ENCODE measurements at places on chromosomes 12 and 14. TPM values are rescaled to one million over a fixed set of nuclear protein-coding genes. Genes with fewer than 3 reads are reported as not detected.

- DNase-seq = peak; percentile 47
Measured at GRCh38 chr12:102504280-102504679, 23.9 kb upstream of the IGF1 start.

TMEM260 gene
- 7.5 TPM for polyA plus RNA-seq

DNA sequence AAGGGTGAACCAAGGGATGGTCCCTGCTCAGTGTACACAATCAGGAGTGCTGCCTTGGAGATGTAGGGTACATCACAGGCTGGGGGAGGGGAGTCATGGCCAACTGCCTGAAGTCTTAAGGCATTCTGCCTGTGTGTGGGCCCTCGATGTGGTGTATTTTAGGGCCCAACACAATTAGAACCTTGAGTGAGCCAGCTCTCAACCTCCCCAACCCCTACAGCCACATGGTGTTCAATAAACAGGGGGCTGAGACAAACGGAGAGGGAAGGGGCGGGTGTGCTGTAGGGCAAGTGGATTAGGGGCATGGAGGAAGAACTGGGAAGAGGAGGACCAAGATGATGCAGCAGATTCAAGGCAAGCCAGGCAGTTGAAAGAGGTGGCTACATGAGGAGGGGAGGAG is 8.6 kb upstream of the CHD4 start:
- peak; percentile 3 for DNase-seq

- peak; percentile 59 for DNase-seq
Measured at GRCh38 chr12:6788972-6789924, at the start of gene CD4. Gene CD4 (plus strand): TSS chr12:6789528. CDS start chr12:6800139, 10,611 bp downstream.

CATSPERB gene
- not detected for polyA plus RNA-seq

SMIM41 gene
- not detected for polyA plus RNA-seq

DNA sequence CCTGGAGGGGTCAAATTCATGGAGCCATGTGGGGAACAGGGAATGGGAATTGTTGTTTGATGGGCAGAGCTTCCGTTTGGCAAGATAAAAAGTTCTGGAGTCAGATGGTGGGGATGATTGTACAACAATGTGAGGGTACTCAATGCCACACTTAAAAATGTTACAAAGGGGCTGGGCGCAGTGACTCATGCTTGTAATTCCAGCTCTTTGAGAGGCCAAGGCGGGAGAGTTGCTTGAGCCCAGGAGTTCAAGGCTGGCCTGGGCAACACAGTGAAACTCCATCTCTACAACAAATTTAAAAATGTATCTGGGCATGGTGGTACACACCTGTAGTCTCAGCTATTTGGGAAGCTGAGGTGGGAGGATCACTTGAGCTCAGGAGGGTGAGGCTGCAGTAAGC is 66.0 kb upstream of the DIO3 start:
- DNase-seq = no peak

- DNase-seq = peak; percentile 3
Measured at GRCh38 chr12:104219361-104219892, 3.8 kb downstream of the TXNRD1 start.

DNA sequence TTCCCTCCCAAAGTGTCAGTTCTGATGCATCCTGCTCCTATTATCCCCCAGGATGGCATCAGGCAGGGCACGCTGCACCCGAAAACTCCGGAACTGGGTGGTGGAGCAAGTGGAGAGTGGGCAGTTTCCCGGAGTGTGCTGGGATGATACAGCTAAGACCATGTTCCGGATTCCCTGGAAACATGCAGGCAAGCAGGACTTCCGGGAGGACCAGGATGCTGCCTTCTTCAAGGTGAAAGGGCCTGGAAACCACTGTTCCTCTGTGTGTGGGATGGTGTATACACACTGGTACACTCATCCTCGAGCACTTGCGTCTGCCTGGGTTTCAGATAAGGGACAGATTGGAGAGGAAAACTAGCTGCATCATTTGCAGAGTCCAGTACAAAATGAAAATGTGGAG is 1.0 kb downstream of the IRF9 start:
- DNase-seq = no peak

DNA sequence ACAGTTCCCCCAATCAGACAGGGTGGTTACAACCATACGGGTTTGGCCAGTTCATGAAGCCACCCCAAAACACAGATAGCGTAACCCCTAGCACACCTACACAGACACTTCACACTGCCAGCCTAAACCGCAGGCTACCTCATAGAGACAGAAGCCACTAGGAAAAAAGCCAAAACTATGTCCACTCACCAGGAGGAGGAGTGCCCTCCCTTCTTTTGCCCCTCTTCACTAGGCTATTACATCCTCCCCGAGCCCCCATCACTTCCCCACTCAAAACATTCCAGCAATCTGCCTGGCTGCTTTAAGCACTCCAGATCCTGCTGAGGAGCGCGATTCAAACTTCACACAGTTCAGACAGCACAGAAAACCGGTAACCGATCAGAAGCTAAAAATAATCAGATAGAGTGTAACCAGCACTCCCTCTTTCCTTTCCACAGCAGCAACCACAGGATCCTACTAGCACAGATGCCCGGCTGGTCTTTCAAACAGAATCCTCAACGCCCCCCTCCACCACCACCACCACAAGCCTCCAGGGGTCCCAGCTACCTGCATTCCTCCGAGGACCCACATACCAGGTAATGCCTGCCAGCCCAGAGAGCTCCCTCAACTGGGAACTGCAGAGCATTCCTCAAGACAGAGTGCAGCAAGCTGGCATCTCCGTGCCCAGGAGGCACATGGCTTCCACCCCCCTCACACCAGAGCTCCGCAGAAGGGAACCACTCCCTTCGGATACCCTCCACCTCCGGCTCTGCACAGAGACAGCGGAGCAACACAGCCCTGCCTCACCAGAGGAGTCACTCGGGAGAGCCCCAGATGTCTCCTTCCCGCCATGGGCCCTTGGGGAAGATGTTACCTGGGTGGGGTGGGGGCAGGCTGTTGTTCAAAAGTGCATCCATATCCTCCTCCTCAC is 1.5 kb downstream of the CHD4 start:
- no peak for DNase-seq

DNA sequence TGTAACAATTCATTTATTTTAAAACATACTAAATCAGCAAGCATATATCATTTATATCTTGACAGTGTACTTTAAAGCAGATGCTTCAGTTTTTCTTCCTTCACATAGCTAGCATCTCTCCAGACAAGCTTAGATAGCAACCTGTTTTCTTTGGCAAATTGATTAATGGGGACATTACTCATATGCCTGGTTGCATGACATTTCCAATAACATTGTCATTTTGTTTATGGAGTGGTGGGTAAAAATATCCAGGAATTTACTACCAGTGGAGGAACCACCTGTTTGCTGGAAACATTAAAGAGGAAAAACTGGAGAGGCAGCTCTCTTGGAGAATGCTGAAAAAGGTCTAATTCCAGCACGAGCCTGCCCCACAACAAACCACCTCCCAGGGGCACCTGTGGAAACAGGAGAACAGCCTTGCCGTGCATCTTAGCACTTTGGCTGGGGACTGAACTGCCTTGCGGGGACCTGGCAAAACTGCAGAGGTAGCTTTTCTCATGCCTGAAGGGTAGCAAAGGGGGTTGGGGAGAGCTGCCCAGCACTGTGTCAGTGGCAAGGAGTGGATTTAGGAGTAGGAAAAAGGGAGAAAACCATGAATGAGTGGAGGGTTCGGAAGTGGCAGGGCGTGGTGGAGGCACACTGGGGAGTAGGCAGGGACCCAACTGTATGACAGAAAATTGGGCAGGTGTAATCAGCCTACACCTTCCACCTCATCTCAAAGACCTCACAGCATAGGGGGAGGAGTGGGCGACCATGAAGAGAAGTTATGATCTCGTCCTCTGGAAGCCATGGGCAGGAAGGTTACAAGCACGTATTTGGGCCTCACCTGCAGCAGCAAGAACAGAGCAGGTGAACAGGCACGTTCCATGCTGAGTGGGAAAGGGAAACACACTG is 11.7 kb upstream of the CREBL2 start:
- no peak for DNase-seq

GRCh38 chr12:91680864-91681263 is 464.8 kb downstream of the BTG1 start:
- no peak for DNase-seq

GRCh38 chr14:37641117-37641516 is 45.7 kb downstream of the TTC6 start:
- DNase-seq = no peak

SERPINA9 gene
- polyA plus RNA-seq = not detected

DIP2B gene
- polyA plus RNA-seq = 6.5 TPM

DNA sequence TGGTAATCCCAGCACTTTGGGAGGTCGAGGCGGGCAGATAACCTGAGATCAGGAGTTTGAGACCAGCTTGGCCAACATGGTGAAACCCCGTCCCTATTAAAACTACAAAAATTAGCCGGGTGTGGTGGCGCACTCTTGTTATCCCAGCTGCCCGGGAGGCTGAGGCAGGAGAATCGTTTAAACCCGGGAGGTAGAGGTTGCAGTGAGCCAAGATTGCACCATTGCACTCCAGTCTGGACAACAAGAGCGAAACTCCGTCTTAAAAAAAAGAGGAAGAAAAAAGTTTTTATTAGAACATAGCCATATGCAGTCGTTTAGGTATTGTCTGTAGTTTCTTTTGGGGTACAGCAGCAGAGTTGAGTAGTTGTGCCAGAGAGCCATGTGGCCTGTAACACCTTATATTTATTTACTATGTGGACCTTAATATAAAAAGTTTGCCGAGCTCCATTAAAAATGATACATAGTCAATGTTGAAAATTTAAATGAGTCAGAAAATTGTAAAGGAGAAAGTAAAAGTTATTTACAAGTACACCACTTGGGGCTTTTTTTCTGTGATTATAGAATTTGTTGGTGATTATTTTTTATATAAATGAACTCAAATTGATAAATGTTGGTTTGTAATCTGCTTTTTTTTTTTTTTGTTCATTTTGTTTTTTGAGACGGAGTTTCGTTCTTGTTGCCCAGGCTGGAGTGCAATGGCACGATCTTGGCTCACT is 2.2 kb downstream of the ADIPOR2 start:
- DNase-seq = peak; percentile 58

- no peak for DNase-seq
Measured at GRCh38 chr12:38332814-38333213, 16.2 kb downstream of the ALG10B start.

DNA sequence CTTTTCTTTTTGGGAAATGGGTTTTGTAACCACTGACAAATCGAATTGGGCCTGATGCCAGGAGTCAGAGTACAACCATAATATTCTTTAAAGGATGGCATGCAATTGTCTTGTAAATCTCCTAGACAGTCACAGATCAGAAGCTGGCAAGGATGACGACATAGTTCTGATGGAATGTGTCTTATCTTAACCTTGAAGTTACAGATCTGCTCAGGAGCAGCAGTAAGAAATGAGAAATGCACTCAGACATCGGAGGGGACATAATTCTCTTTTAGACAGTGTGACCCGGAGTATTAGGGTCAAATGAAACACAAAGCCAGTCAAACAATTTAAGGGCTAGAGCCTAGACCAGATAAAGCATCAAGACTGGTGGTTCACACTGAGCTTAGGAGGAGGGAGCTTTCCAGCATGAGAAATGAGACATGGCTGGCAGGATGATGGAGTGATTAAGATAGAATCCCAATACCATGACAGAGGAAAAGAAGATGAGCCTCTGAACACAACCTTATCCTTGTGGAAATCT is 17.5 kb downstream of the CBX5 start:
- DNase-seq = peak; percentile 12

MYO1A gene
- 0.22 TPM for polyA plus RNA-seq

CFAP73 gene
- polyA plus RNA-seq = not detected

GRCh38 chr14:58671436-58671835 is 33.7 kb downstream of the DACT1 start:
- no peak for DNase-seq

RASSF9 gene
- polyA plus RNA-seq = not detected

CDH24 gene
- polyA plus RNA-seq = 0.14 TPM

A2M gene
- polyA plus RNA-seq = 0.12 TPM

GRCh38 chr12:77314378-77315052 is 249.1 kb upstream of the E2F7 start:
- no peak for DNase-seq

VDR gene
- 6.0 TPM for polyA plus RNA-seq

- DNase-seq = no peak
Measured at GRCh38 chr12:46825591-46826414, at the start of gene SLC38A4. Gene SLC38A4 (minus strand): TSS chr12:46825997. CDS start chr12:46793071, 32,926 bp downstream.

GRCh38 chr12:106753526-106753925 is 21.0 kb upstream of the RIC8B start:
- DNase-seq = no peak

KRT79 gene
- not detected for polyA plus RNA-seq

DNA sequence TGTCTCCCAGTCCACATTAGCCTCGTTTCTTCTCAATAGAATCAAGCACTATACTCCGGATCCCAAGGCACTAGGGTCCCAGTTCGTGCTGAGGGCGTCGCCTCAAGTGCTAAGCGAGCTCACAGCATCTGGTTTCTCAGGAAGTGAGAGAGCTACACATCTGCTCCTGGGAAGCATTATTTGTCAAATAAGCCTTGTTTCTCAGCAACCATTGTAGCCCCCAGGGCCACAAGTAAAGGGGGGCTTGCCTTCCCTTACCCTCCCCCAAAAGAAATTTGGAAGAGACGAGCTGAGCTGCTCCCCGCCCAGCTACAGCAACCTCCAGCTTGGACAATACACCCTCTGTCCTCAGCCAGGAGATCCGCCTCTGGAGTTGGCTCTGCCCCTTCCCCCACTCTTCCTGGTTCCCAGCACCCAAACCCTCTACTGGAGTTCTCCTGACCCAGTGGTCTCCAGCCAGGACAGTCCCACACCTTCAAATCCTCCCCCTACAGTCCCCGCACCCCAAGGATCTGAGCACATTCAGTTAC is 5.7 kb upstream of the TNS2 start:
- no peak for DNase-seq

DNA sequence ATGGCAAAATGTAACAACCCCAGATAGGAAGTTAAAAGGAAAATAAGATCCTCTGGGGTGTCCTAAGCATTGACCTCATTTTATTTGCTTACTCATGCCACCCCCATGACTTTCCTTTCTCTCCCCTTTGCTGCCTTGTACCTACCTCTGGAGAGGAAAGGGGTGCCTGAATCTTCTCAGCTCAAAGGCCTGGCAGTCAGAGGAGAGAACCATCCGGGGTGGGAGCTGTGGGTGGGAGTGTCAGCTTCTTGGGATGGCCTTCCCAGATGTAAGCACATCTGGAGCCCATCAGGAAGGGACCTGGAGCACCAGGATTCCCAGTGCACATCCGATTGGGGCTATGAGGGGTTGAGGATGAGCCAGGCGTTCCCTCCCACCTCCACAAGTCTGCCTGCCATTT is 5.2 kb upstream of the ITGA5 start:
- DNase-seq = no peak

Measured in CD14-positive monocyte (primary cell).